ENCODE measurements at places on chromosomes 6 and 20.

DNA sequence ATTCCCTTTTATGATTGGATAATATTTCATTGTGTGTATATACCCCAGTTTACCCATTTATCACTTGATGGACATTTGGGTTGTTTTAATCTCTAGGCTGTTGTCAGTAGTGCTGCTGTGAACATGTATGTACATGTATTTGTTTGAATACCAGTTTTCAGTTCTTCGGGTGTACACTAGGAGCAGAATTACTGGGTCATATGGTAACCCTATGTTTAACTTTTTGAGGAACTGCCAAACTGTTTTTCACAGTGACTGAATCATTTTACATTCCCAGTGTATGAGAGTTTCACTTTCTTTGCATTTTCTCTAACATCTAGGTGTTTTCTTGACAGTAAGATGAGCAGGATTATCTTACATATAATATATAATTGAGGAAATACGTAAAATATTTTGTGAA is 44.7 kb upstream of the ADIG start:
- no peak for DNase-seq

GRCh38 chr6:114952229-114952628 is 609.4 kb upstream of the HS3ST5 start:
- DNase-seq = no peak

- no peak for DNase-seq
These were observed 111.9 kb downstream of the HIVEP2 start for GRCh38 chr6:142833054-142833453.

GRCh38 chr6:139943391-139943790 is 568.9 kb upstream of the CITED2 start:
- no peak for DNase-seq

GRCh38 chr6:40788661-40789655 is 201.8 kb upstream of the LRFN2 start:
- no peak for DNase-seq

- DNase-seq = no peak
These were observed 2.8 kb upstream of the RAB23 start for GRCh38 chr6:57224769-57225515.

DNA sequence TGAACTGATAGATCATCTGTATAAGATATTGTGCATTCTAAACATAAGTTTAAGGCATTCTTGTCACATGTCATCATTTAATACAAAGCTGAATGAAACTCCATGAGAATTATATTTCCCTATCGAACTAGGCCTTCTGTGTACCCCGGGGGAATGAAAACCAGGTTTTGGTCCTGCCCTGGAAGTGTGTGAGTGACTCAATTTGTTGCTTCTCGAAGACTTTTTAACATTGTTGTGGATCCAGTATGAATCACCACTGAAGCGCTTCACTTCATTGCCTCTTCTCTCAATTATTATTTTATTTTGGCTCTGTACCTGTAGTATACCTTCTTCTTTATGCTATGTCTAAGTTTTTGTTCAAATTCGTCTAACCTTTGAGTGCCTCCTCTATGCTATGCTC is 150.8 kb downstream of the GRIK2 start:
- no peak for DNase-seq

GRCh38 chr20:10754824-10755223 is 81.0 kb upstream of the JAG1 start:
- no peak for DNase-seq

DNA sequence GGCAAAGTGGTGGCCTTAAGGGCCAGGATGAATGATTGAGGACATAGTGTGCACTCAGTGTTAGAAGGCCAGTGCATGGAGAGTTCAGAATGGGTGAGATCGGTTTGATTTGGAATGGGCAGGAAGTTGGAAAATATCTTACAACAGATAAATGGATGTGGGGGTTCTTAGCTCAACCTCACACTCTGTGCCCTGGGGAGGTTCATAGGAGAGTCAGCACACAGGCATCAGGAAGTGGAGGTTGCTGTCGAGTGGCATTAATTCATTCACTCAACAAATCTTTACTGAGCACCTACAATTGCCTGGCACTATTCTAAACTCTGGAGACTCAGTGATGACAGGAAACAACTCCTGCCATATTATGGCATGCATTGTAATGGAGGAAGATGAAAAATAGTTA is 313.7 kb upstream of the SUPT3H start:
- DNase-seq = no peak

DNA sequence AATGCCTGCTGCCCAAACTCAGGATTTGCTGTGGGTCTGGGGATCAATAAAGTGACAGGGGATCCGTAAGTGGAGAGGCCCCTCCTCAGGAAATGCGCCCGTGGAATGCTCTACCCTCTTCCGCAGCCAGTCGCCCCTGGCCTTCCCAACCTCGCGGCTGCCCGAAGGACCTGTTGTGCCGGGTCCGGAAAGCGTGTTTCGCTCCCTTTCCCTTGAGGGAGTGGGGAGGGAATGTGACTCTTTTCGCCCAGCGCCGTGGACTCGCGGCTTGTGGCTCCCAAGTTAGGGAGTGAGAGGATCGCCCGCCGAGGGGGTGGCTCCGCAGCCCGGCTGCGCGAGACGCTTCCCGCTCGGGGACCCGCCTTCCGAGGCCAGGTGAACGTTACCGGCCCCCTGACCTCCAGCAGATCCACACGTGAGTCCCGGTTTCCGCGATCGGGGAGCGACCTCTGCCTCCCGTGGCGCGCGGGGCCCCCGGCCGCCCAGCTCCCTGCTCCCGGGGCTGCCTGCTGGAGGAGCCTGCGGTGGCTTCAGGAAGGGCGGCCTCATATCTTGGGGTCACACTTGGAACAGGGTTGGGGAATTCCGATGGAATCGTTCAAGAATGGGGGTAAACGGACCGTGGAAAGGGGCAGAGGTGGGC is 666 bp downstream of the TPD52L1 start:
- peak; percentile 77 for DNase-seq

GRCh38 chr20:48606841-48607543 is 220.8 kb downstream of the PREX1 start:
- no peak for DNase-seq

GRCh38 chr6:157684620-157685299 is 138.3 kb upstream of the SNX9 start:
- DNase-seq = no peak

DNA sequence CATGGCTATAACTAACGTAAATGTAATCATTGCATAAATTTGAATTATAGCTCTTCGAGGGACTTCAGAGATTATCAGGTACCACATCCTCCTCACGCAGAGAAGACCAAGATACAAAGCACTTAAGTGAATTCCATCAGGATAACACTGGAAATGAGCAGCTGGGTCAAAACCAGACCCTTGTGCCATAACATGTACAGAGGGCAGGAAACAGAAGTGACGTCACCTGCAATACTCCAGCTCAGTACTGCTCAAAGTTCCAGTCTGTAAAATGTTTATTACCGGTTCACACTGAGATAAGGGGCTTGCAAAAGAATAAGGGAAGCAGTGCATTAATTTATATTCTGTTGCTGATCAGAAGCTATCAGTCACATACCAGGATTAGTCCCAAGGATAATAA is 45.8 kb downstream of the RGS17 start:
- no peak for DNase-seq

DNA sequence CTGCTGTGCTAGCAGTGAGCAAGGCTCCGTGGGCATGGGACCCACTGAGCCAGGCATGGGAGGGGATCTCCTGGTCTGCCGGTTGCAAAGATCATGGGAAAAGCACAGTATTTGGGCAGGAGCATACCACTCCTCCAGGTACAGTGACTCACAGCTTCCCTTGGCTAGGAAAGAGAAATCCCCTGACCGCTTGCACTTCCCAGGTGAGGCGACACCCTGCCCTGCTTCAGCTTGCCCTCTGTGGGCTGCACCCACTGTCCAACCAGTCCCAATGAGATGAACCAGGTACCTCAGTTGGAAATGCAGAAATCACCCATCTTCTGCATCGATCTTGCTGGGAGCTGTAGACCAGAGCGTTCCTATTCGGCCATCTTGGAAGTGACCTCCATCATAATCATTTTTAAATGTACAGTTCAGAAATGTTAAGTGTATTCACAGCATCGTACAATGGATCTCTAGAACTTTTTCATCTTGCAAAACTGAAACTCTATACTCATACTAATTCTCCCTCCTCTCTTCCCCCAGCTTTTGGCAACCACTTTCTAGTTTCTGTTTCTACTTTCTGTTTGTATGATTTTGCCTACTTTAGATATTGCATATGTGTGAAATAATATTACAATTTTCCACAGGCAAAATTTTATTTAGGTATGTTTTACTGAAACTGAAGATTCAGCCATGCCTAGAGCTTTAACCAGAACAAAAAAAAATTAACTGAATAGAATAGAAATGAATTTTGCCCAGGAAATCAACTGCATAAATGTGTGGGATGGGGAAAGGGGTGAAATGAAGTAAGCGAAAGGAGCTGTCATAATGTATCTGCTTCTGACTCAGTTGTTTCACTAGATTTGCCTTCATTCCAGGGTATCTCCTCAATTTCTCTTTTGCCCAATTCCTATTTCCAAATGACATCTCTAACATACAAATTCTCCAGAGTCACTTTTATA is 100.0 kb downstream of the RWDD2A start:
- DNase-seq = no peak

GRCh38 chr20:58014628-58015315 is 213.7 kb downstream of the ANKRD60 start:
- DNase-seq = no peak

- no peak for DNase-seq
These were observed 178.2 kb upstream of the IMPG1 start for GRCh38 chr6:76250666-76251065.

GRCh38 chr20:61911824-61912223 is 153.9 kb downstream of the TAF4 start:
- DNase-seq = no peak

- DNase-seq = no peak
These were observed 2.2 kb downstream of the CBLN4 start for GRCh38 chr20:56002908-56003800.

GRCh38 chr20:5100684-5101347 is 18.9 kb downstream of the PCNA start:
- peak; percentile 82 for DNase-seq

DNA sequence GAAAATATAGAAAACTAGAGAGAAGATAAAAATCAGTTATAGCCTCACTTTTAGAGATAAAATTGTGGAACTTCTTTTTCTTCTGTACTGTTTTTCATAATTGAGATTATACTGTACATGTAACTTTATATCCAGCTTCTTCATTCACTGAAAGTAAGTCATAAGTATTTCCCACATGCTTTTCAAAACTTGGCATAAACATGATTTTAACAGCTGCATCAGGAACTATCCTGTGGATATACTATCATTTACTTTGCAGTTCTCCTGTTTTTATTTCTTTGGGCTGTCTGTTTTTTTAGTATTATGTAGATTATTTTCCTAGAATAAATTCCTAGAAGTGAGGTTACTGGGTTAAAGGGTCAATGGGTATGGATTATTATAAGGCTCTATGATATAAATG is 14.8 kb downstream of the DSTN start:
- no peak for DNase-seq

GRCh38 chr6:129253727-129254126 is 370.8 kb downstream of the LAMA2 start:
- DNase-seq = no peak

DNA sequence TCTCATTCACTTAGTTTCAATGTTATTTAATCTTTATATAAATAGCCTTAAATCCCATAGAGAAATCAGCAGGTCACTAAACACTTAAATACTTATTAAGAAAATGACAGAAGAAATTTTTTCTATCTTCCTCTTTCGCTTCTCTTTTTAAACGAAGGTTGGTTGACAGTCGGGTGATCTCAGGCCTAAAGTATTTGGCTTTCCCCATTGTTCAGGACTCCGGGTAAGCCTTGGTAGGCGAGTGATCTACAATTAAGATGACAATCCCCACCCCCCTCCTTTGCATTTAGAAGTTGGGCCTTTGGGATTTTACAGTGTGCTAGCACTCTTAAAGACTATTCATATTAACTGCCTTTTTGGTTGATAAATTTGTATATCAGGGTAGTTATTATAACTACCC is 19.7 kb upstream of the UTRN start:
- DNase-seq = no peak

- no peak for DNase-seq
These were observed 13.0 kb upstream of the GRM4 start for GRCh38 chr6:34158876-34159275.

- DNase-seq = no peak
These were observed 57.0 kb upstream of the XRN2 start for GRCh38 chr20:21246161-21246560.

DNA sequence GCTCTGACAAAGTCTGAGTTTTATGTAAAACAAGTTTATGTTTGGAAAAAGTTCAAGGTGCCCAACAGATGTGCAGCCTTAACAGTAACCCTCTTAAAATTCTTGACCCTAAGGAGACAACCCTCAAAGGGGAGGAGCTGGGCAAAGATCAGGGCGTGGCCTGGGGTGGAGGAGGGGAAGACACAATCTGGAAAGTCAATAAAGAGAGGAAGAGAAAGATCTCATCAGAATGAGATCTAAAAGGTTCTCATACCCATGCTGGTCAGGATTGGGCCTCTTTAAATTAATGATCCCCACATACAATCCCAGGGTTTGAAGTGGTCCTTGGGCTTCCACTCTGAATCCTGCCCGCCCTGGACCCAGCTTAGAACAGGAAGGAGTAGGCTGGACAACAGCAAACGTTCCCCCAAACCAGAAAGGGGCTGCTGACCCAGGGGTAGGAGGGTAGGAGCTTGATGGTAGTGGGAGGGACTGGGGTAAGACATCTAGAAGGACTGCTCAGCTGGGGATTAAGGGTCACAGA is 33.0 kb downstream of the FOXP4 start:
- no peak for DNase-seq

- DNase-seq = no peak
These were observed 171.0 kb upstream of the CCN2 start for GRCh38 chr6:132122176-132122575.

DNA sequence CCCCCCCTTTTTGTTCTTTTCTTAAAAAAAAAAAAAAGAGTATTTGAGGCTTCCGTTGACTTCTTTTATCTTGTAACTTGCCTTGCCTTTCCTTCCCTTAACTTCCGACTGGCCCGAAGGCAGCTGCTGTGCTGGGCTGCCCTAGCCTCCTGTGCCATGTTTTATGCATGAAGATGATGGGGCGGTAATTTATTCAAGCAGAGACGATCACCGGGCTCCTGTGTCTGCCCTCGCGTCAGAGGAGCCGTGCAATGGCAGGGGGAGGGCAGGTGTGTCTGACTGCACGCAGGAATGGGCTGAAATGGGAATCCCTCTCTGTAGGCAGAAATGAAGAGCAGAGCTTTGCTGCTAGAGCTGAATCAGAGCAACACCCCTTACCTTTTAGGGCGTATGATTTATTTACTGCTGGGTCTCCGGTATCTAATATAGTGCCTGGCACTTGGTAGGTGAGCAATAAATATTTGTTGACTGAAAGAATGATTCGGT is 106.3 kb upstream of the RIPOR2 start:
- DNase-seq = no peak

DNA sequence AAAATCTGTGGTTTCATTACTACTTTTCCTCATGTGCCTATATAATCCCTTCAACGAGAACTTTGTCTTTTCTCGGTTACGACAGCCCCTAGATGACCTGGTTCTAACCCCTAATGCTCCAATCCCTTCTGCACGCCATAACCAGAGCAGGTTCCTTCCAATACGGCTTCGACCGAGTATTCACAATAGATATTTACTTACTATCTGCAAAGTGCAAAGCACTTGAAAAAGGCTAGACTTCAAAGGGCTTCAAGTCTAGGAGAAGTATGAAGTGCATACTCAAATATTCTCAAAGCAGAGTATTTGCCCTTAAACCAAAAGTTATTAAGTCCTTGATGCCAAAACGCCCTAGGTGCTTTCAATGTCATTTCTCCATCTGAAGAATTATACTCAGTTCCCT is 63.4 kb upstream of the NHSL1 start:
- no peak for DNase-seq

All from coronary artery (tissue), 2 donors.